ENCODE measurements at places on chromosomes 3 and 15.

GRCh38 chr15:51302480-51302879 lies 35.9 kb downstream of the CYP19A1 start:
- no peak for DNase-seq

- no peak for DNase-seq
Measured at GRCh38 chr3:54198556-54198955, 76.2 kb downstream of the CACNA2D3 start.

GRCh38 chr3:152328841-152329240 lies 60.1 kb downstream of the MBNL1 start:
- DNase-seq: no peak

GRCh38 chr3:105504440-105504951 lies 137.8 kb downstream of the ALCAM start:
- no peak for DNase-seq

DNA sequence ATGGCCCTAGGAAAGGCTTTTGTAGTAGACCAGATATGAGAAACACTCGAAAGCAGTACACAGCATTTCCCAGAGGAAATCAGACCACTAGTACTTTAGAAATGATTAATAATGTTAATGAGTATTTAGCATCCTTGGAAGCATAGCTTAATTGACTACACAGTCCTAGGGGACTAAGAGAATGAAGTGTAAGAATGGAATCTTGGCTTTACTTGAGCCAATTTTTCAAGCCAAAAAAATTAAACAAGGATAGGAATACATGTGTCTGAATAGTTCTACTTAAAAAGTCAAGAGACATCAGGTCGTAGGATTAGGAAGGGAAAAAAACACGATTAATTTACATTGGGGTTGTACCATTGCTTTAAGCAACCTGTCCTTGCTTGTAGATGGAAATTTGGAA lies 38.2 kb downstream of the DPPA2 start:
- no peak for DNase-seq

DNA sequence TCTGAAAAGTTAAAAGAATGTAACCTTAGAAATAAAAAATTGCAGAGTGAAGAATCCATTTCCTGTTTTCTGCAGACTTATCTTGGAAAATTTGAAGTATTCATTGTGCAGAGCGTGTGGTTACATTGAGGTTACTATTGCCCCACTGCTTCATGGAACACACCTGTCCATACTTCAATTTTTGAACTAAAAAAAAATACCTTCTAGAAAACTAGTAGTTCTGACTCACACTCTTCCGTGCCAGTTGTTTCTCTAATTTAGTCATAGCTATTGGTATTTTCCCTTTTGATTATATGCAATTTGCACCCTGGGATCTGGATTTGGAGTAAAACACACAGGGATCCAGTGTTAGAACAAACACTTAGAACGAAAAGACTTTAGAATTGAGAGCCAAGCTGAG lies 111.8 kb upstream of the LYSMD4 start:
- no peak for DNase-seq

DNA sequence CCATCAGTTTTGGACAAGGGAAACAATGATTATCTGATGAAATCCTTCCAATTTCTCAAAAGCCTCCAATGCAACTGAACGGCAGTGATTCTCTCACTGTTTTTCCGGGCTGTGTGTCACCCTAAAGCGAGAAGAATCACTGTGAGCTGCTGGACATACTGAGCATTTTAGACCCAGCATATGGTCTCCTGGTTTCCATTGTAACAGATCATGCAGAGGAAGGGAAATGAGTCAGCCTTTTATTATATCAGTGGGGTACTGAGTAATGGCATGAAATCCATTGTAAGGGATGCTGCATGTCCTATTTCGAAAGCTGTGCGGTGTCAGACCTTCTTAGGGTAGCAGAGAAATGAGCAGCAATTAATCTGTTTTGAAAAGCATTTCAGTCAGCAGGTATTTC lies 287.1 kb downstream of the IL5RA start:
- DNase-seq: no peak

Measured in stimulated activated CD4-positive, alpha-beta T cell treated with anti-CD3 and anti-CD28 coated beads, TNF-alpha, amount 100 ng/mL, for 48 hours (primary cell).